Left renal pelvis (tissue), 4 donors: ENCODE measurements at places on chromosomes 11 and 22. TPM values are rescaled to one million over a fixed set of nuclear protein-coding genes. Genes with fewer than 3 reads are reported as not detected.

Gene TMEM123
- polyA plus RNA-seq: 328 TPM

Gene CRYBB3
- not detected for polyA plus RNA-seq

- no peak for DNase-seq
Observed at GRCh38 chr11:112401036-112401769, 140.5 kb upstream of the PLET1 start.

Gene TMPRSS13
- polyA plus RNA-seq: 0.84 TPM

DNA sequence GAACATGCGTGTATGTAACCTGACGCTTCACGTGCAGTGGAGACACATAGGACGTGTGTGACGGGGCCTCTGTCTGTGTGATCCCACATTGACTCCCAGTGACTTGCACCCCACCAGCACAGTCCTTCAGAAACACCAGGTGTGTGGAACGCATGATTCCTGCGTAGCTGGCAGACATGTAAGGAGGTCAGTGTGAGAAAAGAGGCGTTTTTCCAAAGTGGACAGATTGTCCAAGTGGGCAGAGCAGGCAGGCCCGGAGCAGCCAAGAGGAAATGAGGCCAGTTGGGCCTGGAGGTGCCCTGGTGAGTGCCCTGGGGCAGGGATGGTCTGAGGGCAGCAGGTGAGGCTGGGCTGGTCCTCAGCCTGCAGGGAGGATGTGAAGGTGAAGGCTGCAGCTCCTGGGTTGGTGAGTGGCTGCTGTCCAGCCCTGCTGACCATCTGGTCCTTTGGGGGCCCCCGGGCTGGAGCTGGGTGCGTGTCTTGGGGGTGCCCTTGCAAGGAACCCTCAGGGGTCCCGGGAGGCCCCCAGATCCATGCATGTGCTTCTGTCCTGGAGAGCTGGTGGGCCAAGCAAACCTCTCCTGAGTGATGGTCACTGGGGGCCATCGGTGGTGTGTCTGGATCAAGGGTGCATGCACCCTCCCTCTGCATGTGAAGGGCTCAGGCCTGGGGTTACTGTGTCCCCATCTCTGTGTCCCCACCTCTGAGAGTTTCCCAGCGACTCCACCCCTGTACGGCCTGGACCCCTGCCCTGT lies 26.6 kb downstream of the SHANK3 start:
- no peak for DNase-seq

GRCh38 chr11:129724866-129725265 lies 90.8 kb upstream of the TMEM45B start:
- no peak for DNase-seq

Gene CD3E
- 0.32 TPM for polyA plus RNA-seq

- no peak for DNase-seq
Observed at GRCh38 chr11:18000760-18001159, 12.1 kb downstream of the SERGEF start.

DNA sequence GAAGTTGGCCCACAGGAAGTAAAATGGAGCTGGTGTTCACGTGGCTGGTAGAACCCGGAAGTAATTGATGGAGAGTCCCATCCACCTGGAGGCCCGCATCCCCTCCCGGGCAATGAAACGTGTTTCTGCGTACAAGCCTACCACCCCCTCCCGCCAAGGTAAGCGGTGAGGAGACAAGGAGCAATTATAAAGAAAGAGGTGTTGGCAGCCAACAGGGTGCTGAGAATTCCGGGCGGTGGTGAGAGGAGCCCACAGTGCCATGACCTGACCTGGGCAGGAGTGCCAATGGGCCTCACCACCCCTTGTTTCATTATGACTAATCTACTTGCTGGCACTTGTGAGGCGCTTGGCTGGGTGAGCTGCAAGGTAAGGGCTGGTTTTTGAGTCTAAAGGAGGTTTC lies 83.8 kb upstream of the BID start:
- DNase-seq: no peak

Gene PLXNB2
- 224 TPM for polyA plus RNA-seq
